ENCODE measurements at places on chromosomes 5 and 9. TPM values are rescaled to one million over a fixed set of nuclear protein-coding genes. Genes with fewer than 3 reads are reported as not detected.

The TSSK1B gene
- not detected for total RNA-seq

The CD14 gene
- 1.7 TPM for total RNA-seq

- DNase-seq: no peak
- no peak overlapping the region for H3K4me3 ChIP-seq
- H3K27me3 ChIP-seq: no peaks in the 10 kb centered on the region
- no peak overlapping the region for H3K27ac ChIP-seq
- no peaks in the 10 kb centered on the region for H3K36me3 ChIP-seq
Measured at GRCh38 chr9:20331095-20331685, 291.1 kb downstream of the MLLT3 start.

DNA sequence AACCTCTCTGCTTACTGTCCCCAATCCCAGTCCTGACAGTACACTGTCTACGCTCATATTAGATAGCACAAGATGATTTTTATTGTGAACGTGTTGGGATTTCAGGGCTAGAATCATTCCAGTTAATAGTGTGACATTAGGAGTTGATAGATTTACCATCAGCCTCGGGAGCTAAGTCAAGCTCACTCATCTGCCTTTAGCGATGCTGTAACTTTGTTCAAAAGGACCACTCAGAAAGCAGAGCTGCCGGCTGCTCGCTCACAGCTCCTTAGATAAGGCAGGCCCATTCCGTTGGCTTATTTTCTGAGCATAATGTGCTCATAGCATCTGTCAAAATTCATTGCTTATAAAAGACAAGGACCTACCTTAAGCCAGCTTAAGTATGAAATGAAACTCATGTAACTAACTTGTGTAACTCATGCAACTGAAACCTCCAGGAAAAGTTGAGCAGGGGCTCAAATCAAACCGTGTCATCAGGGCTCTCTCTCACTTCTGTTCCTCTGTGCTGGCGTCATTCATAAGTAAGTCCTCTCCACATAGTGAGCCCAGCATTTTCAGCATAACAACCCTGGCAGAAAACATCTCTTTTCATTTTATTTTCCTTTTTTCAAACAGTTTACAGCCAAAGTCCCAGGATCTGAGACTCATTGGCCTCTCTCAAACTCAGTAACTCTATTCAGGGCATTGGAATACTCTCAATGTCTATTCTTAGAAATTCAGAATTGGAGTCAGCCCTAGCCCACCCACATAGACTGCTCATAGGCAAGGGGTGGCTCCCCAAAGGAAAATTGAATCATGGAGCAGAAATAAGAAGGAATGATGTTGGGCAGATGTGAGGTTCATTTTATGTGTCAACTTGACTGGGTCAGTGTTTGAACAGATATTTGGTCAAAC lies 208.8 kb downstream of the MAN2A1 start:
- H3K4me3 ChIP-seq: no peak overlapping the region
- DNase-seq: no peak
- H3K4me1 ChIP-seq: peaks cover 66% of the 10 kb centered on the region
- no peak overlapping the region for H3K27ac ChIP-seq

- no peak overlapping the region for H3K27ac ChIP-seq
- no peaks in the 10 kb centered on the region for H3K4me1 ChIP-seq
- no peak for DNase-seq
- no peaks in the 10 kb centered on the region for H3K36me3 ChIP-seq
- no peak overlapping the region for H3K4me3 ChIP-seq
- no peaks in the 10 kb centered on the region for H3K27me3 ChIP-seq
Measured at GRCh38 chr5:21823588-21823987, 1029.6 kb downstream of the CDH12 start.

DNA sequence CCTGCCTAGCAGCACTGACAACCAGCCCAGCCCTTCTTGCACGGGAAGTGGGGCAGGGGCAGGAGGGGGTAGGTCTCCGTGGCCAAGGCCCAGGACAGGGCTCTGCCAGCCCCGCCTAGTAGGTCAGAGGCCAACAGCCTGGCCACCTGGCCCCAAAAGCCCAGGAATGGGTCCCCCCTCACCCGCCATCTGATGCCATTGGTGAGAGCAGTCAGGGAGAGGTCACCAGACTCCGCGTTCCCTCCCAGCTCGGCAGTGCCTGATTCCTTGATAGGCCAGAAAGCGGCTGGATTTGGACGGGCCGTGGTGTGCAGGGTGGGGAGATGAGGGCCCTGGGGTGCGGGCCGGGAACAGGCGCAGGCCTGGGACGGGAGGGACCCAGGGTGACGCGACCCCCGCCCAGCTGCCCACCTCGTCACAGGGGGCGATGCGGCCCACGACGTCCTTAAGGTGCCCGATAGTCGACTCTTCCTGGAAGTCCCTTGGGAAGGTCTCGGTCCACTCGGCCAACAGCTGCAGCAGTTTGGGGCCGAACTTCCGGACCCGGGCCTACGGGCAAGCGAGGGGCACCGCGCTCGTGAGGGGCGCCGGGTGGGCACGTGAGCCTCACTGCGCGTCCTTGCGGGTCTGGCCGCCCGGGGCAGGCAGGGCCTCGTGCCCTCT lies 64.5 kb upstream of the RNF130 start:
- H3K27ac ChIP-seq: no peak overlapping the region
- no peak overlapping the region for H3K4me3 ChIP-seq
- H3K27me3 ChIP-seq: peaks cover 60% of the 10 kb centered on the region
- no peaks in the 10 kb centered on the region for H3K4me1 ChIP-seq

- H3K36me3 ChIP-seq: no peaks in the 10 kb centered on the region
- H3K27ac ChIP-seq: no peak overlapping the region
- no peak for DNase-seq
Measured at GRCh38 chr5:78354066-78354670, 6.2 kb upstream of the SCAMP1 start.

Measured in HepG2 (cell line).